ENCODE measurements at places on chromosomes 11 and 22.
A peak's percentile ranks its signal among the peaks of the same experiment; 100 is the strongest.

DNA sequence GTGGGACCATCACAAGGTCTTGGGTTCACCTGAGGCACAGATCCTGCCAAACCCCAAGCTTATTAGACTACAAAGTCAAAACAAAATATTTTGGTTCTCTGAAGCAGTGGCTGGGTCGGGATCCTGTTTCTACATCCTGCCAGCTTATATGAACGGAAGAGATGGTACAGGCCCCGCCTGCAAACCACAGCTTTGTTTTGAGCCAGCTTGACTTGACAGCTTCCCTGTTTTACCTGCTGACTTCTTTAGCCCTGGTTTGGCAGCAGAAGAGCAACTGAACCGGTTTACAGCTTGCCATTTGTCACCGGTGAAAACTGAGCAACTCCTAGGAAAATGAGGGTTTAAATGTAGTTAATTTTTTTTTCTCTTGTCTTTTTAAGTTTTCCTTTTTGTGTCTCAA is 11.4 kb downstream of the PACS1 start:
- no peak for DNase-seq

GRCh38 chr11:1346669-1347390 is 37.4 kb upstream of the TOLLIP start:
- no peak for DNase-seq

DNA sequence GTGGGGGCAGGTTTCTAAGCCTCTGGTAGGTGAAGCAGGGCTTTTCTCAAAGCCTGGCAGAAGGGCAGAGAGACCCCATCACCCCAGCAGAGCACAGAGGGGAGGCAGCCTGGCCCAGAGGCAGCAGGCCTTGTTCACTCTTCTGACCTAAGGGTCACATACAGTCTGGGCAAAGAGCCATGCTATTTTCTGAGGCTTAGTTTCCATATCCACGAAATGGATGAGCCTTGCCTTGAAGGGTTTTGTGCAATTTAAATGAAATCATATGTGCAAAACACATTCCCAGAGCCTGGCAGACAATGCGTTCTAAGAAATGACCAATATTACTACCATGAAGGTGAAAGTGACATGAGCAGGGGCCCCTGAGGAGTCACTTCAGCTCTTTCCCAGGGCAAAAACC is 44.5 kb downstream of the HIRA start:
- DNase-seq = no peak

DNA sequence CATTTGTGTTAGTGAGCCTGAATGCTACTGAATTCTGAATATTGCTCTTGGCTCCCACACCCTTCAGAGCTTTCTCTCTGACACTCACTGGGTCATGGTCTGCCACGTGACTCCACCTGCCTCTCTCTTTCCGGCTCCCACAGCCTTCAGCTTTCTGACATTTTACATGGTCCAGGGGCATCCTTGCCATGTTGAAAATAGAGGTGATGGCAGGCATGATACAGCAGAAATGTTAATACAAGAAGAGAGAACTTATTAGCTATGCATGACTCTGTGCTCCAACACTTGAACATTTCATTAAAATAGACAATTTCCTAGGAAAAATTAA is 90.3 kb upstream of the CLDN5 start:
- no peak for DNase-seq

DNA sequence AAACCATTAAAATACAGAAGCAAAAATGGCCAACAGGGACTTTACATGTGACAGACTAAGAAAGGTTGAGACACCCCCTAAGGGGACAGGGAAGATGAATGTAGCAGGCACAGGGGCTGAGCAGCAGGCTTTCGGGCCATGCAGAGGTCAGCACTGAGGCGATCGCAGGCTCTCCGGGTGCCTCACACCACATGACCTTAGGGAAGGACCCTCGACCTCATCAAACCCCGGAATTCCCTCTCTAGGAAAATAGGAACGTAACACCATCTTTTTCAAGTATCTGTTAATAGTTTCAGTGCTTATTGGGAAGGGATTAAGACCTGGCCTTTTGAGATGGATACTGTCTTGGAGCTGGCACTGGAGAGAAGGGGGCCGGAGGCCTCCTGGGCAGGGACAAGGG is 27.4 kb downstream of the OPCML start:
- DNase-seq = no peak

DNA sequence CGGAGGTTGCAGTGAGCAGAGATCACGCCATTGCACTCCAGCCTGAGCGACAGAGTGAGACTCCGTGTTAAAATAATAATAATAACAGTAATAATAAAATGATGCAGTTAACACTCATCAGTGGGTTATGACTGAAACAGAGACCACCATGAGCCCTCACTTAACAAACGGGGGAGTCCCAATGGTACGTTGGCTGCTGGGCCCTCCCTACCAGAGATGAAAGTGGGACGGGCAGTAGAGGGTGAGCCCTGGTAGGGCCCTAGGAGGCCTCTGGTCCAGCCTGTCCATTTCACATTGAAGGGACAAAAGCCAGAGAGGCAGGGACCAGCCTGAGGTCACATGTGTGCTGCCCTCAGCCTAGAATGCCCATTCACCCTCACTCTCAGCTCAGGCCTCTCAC is 13.7 kb upstream of the KIAA0930 start:
- no peak for DNase-seq

DNA sequence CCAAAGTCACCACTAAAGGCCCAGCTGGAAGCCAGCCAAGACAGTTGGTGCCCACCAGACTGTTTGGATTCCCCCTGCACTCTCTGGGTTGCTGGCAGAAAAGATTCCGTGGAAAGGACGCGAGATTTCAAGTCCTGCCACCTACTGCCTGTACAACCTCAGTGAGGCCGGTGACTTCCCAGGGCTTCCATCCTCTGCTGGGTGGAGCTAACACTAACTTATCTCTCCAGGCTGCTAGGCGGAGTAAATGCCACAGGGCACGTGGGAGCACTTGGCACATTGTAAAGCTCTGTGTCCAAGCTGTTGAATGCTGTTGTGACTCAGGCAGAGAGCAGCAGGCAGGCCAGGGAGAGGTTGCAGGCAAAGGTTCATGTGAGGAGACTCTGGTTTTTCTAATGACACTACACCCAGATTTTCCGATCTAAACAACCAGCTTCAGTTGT is 50.9 kb upstream of the CDON start:
- DNase-seq = no peak

DNA sequence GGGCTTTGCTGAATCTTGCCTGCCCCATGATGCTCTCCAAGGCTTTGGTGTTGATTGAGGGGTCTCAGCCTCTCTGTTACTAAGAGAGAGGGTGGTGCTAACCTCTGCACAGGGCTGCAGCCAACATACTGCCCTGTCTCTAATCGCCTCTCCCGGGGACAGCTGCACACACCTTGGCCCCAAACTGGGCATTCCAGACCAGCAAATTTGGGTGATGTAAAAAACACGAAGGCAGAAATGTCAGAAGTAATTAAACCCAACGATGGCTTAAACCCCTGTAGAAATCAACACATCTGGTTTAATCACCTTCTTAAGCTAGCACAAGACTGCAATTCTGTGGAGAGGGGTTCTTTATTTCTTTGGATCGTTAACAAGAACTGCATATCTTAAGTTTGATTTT is 116.5 kb downstream of the FEZ1 start:
- DNase-seq = no peak

GRCh38 chr11:64522843-64523380 is 68.1 kb upstream of the SLC22A12 start:
- no peak for DNase-seq

DNA sequence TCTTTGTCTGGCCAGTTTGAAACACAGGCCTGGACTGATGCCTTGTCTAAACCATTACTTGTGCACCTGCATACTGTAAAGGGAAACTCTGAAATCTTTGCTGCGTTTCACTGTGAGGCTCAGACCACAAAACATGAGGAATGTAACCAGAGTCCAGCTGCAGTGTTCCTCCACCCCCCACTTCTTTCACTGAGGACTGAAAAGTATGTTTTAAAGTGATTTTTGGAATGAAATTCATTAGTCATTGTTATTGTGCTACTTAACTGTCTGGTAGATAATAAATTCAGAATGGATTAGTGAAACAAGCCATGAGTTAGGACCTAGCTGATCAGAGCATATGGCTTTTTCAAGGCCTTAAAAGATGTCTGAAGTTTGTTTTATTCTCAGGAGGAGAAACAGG is 181.2 kb downstream of the WNT11 start:
- DNase-seq = no peak

GRCh38 chr11:64803158-64803845 is at the start of gene MAP4K2:
TSS of gene MAP4K2 (minus strand) at chr11:64803214. CDS start at chr11:64803149, 65 bp downstream.
- peak; percentile 22 for DNase-seq

DNA sequence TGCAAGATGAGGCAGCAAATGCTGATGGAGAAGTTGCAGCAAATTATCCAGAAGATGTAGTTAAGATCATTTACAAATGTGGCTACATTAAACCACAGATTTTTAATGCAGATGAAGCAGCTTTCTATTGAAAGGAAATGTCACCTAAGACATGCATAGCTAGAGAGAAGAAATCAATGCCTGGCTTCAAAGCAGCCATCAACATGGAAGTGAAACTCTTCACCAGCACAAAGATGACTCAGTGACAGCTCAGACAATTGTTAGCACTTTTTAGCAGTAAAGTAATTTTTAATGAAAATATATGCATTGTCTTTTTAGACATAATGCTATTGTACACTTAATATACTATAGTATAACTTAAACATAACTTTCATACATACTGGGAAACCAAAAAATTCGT is 71.4 kb downstream of the FANCF start:
- DNase-seq = no peak

DNA sequence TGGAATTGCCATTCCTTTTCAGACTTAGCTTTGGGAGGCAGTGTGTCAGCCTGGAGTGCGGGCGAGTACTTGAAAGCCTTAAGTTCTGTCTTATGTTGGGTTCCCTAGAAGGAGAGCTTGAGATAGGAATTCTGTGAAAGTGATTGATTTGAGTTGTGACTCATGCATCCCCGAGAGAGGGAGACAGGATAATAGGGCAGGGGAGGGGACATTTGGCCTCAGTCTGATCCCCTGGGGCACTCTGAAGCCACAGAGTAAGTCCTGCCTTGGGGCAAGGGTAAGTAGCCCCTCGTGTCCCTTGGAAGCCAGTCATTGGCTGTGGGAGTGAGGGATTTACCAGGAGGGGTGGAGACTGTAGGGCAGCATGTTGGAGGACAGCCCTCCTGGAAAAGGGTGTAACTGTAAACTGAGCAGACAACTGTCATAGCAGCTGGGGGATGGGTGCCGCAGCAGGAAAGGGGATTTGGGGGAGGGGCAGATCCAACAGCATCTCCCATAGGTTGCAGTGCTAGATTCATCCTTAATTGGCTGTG is 44.0 kb downstream of the KIAA1671 start:
- no peak for DNase-seq

- DNase-seq = no peak
These were observed 22.5 kb downstream of the MYO18B start for GRCh38 chr22:25764270-25765015.

DNA sequence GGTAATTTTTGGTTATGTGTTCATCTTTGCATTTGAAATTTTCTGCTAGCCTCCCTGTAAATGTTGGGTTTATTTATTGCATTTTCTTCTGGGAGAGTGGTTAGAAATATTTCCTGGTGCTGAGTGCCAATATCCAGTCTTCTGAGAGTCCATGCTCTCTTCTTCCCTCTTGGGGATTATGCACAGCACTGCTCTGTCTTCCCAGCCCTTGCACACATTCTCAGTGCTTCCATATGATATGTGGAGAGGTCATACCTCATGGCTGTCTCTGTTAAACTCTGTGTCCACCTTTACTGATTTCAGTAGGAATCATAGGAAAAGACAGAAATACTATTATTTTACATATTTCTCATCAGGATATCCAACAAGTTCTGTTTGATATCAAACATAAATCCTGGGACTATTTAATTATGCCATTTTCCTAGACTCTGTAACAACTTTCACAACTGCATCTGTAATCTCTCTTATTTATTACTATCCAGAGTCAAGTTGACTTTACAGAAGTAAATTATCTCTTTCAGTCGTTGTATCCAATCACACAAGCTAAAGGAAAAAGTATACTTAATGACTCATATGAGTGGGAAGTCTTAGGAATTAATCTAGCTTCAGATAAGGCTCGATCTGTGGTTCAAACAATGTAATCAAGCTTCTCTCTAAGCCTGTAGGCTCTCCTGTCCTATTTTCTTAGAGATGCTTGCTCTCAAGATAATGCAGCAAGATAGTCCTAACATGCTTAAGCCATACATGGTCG is 2.7 kb upstream of the NXPE1 start:
- no peak for DNase-seq

GRCh38 chr22:49208768-49209252 is 618.9 kb downstream of the BRD1 start:
- no peak for DNase-seq

GRCh38 chr11:465896-466530 is 15.9 kb downstream of the PTDSS2 start:
- no peak for DNase-seq

GRCh38 chr11:12968826-12969225 is 40.3 kb upstream of the RASSF10 start:
- DNase-seq = no peak

DNA sequence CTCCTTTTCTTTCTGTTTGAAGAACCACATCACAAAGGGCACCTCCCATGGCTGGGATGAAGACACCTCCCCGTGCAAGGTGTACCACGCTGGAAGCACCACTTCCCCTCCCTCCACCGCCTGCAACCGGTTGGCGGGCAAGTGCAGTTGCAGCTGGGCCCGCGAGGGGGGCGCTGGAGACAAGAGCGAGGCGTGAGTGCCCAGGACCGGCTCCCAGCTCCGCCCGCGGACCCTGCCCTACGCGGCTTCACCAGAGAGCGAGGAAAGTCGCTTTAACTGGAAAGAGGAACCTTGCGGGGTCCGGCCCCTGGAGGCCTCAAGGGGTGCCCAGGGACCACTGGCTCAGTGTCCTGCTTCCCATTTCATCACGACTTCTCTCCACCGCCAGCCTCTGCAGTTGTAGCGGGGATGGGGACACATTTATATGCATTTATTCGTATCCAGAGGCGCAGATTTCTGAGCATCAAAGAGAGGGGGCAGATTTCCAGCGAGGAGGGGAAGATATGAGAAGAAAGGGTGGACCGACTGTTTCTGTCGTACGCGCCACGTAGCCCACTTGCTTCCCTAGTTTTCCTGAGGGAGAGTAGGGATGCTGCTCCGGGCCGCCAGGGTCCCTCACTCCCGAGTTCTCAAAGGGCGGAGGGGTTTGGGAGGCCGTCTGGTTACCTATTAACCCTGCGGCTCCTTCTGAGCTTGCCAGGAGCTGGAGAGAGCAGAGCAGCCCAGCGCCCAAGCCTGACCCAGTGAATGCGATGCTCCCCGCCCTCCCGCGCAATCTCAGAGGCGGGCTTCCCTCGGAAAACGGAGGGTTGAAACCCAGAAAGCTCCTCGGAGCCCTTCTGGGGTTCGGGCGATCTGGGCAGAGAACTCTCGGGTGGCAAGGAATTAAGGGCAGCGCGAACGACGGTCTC is 3.5 kb downstream of the ESAM start:
- no peak for DNase-seq

All from NCI-H2081 treated with DMSO at 0.1 percent for 48 hours (cell line).